Stomach (tissue), 19 donors: ENCODE measurements at places on chromosomes 7 and 10. TPM values are rescaled to one million over a fixed set of nuclear protein-coding genes. Genes with fewer than 3 reads are reported as not detected.

TFR2 gene
- total RNA-seq, result 3.5 TPM

SFRP4 gene
- 0.29 TPM for total RNA-seq

DPYSL4 gene
- not detected for total RNA-seq

ARID5B gene
- 8.7 TPM for total RNA-seq

IQUB gene
- not detected for total RNA-seq

LOXL4 gene
- total RNA-seq, result 2.0 TPM

CCDC172 gene
- not detected for total RNA-seq

FGFBP3 gene
- total RNA-seq, result 1.5 TPM

MET gene
- 14.5 TPM for total RNA-seq

WNT8B gene
- not detected for total RNA-seq

CHRM2 gene
- 36.0 TPM for total RNA-seq

SDK1 gene
- total RNA-seq, result 7.4 TPM

GPC2 gene
- 0.92 TPM for total RNA-seq

- no peak for DNase-seq
Measured at GRCh38 chr10:6695519-6695918, 115.4 kb upstream of the PRKCQ start.

DNA sequence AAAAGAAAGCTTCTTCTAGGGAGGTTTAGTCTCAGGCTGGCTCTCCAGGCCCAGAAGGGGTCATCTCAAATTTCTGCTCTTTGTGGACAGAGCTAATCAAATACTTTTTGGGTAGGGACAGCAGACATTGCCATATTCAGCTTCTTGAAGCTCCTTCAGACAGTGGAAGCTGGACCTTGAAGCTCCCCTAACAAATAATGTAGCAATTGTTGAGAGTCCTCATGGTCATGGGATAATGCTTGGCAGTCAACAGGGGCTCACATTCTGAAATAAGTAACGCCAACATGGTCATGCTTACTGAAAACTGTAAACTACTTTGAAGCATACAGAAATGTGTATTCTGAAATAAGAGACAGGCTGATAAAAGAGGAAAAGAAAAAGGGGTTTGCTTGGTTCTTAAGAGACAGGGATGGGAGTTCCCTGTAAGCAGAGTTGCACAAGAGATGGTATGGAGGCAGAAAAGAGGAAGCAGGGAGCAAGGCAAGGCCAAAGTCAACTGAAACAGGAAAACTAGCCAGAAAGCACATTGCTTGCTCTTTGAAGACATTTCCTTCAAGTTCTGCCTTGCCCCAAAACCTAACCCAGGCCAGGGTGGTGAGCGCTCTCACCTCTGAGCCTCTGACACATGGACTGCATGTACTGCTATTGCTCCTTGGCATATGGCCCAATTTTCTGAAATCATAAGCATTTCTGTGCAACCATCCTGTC, 53.1 kb upstream of the KMT2E start:
- no peak for DNase-seq

DNA sequence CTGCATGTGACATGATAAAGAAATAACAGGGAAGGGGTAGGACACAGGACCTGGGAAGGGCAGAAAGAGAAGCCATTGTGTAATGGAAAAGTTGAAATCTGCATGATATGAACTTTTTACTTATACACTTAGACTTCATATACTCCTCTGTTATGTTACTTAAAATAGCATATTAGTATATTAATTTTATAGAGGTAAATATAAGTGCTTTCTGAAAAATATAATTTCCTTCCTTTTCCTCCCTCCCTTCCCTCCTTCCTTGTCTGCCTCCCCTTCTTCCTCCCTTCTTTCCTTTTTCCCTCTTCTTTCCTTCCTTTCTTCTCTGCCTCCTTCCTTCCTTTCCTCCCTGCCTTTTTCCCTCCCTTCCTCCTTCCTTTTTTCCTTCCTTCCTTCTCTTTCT, 363.7 kb downstream of the CALN1 start:
- no peak for DNase-seq

- no peak for DNase-seq
Measured at GRCh38 chr7:116224492-116225098, 14.3 kb downstream of the TES start.

DNA sequence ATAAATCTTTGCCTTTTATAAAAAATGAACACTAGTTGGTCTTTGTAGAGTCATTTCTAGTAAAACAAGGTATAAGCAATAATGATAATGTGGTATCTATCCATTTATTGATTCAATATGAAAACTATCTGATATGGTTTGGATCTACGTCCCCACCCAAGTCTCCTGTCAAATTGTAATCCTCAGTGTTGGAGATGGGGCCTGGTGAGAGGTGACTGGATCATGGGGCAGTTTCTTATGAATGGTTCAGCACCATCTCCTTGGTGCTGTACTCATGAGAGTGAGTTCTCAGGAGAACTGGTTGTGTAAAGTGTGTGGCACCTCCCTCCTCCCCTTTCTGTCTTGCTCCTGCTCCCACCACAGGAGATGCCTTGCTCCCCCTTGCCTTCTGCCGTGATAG, 288.8 kb downstream of the CACNA2D1 start:
- no peak for DNase-seq

DNA sequence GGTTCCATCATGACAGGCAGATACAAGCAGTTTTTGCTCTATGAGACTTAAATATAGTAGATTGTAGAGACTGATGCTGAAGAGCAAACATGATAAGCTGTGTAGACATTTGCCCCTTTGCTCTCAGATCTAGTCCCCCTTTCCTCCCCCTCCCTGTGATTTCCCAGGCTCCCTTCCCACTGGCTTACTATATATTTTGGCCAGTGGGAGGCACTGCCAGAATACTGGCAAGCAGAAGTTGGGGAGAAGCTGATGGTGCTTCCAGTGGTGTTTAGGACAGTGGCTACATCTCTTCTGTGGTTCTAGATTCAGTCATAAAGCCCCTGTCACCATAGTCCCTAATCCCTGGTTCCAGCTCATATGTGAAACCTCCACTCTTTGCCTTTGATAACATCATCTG, 156.1 kb upstream of the STEAP4 start:
- DNase-seq, result no peak

DNA sequence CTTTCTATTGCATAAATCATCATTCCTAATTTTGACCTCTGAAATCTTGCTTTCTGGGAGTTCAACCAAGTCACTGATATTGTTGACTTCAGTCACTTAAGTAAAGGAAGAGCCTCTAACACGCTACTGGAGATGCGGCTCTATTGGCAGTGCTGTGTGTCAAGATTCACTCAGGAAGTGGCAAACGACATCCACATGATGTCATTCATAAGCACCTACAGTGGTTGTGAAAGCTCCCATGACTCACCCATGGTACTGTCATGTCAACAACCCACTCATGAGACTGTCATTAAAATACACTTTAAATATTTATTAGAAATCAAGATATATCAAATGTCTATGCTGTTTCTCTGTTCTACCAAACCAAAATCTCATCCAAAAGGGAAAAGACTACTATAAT, 52.5 kb upstream of the LHFPL3 start:
- DNase-seq, result no peak

DNA sequence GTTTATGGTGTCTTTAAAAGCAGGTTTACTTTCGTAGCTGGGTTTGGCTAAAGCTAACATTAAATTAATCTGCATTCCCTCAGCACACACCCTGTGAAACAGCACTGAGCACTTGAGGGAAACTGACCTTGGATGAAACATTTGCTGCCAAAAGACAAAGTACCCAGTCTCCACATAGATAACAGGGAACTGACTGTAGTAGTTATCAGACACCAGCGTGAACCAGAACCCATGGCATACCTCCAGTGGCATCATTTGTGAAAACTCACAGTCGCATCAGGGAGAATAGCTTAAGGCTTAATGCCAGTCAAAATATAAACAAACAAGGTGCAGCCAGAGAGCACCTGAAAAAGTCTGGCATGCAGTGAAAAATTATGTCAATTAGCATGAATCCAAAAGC, 357.8 kb upstream of the C7orf33 start:
- DNase-seq, result no peak

GRCh38 chr10:100966887-100967286, 2.4 kb upstream of the SEMA4G start:
- DNase-seq, result no peak

DNA sequence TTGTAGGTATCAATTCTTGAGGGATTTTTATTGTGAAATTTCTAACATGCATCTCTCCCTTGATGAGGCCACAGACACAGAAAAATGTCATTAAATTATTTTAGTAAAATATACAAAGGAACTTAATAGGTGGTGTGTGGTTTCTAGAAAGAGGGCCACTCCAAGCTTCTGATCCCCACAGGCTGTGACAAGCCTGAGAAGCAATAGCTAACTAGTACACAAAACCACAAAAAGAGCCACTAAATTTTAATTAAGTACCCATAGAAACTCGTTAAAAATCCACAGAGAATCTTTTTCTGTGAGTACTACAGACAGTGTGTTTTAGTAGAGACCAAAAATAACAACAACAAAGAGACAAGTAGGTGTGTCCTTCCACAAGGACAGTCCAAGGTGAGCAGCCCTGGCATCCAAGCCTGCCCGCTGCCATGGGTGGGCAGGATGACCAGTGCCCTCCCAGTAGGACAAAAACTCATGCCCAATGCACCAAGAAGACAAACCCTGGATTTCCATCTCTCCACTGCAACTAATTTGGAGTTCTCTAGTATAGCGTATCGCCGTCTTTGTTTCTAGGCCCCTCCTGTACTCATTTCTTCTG, 81.0 kb downstream of the RNF216 start:
- DNase-seq, result no peak

DNA sequence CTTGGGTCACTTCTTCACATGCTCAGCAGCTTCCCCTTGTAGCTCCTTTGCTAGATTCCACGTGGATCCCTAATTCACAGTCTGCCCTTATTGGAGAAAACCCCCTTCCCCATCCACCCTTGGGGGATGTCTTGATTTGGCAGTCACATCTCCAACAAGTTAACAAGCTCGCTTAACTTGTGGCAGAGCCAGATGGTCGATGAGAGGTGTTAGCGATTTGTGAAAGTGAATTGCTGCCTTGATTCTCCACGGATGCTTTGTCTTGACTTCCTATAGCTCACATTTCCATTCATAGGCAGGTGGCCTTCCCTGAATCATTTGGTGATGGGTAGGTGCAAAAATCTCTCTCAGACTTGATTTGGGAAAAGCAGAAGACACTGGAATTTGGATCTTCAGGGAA, 387.9 kb downstream of the TCERG1L start:
- no peak for DNase-seq

DNA sequence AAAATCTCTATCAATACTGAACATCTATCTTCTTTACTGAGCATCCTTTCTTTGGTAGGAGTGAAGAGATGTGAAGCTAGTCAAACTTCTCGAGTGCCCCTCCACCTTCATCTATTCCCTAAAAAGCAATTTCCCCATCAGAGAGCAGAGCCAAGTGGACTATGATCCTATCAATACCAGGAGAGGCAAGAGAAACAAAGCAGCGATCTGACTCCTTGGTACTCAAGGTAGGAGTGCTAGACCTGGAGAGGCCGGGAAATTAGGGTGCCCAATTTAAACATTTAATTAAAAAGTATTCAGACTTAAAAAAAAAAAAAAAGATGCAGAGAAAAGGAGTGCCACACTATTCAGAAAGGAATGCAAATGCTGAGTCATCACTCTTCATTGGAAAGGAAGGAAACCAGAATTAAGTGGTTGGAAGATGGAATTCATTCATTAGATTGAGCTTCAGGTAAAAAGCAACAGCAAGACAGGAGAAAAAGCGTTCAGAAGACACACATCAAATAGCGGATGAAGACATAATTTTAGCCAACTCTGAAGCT, 1.6 kb downstream of the TIAL1 start:
- peak; percentile 31 for DNase-seq

- no peak for DNase-seq
Measured at GRCh38 chr7:29488977-29489376, 74.7 kb upstream of the PRR15 start.

- DNase-seq, result no peak
Measured at GRCh38 chr10:55374917-55375316, 573.9 kb upstream of the PCDH15 start.

GRCh38 chr10:3827266-3827665, 42.3 kb upstream of the KLF6 start:
- no peak for DNase-seq

GRCh38 chr10:60704471-60704870, 73.8 kb upstream of the CDK1 start:
- DNase-seq, result peak; percentile 27

- no peak for DNase-seq
Measured at GRCh38 chr10:4498711-4499251, 327.2 kb upstream of the AKR1E2 start.

DNA sequence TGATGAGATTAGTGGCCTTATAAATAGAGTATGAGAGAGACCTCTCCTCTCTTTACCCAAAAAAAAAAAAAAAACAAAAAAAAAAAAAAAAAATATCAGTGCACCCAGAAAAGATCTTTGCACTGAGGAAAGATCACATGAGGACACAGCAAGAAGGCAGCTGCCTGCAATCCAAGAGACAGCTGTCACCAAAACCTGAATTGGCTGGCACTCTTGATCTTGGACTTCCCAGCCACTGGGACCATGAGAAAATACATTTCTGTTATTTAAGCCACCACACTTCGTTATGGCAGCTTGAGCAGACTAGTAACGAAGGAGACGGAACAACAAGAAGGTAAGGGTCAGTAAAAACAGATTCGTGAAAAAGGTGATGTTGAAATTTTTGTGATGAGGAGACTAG, 47.0 kb downstream of the TMEM106B start:
- DNase-seq, result no peak

- no peak for DNase-seq
Measured at GRCh38 chr10:3873728-3874461, 88.9 kb upstream of the KLF6 start.

DNA sequence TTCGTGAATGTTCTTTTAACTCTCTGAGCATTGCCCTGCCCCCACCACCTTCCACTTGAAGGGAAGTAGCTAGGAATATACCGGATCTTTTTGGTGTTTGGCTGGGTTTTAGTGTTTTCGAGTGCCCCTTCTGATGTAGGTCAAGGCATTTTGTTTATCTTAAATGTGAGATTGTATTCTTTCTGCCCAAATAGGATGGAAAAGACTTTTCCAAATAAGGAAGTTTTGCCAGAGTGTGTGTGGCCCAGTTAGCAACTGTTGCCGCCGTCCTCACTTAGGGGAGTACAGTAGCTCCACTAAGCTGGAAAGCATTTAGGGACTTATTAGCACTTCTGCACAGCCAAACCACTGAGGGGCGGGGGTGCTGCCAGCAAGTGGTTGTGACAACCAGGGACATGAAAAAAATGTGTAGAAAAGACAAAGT, 29.8 kb upstream of the VCL start:
- peak; percentile 51 for DNase-seq

GRCh38 chr7:140230861-140231770, 54.3 kb upstream of the KDM7A start:
- DNase-seq, result peak; percentile 62

GRCh38 chr7:134602881-134603451, 43.7 kb upstream of the BPGM start:
- DNase-seq, result peak; percentile 46

GRCh38 chr7:80078159-80078731, 56.4 kb upstream of the GNAI1 start:
- DNase-seq, result no peak

GRCh38 chr7:73742338-73742752, 3.7 kb upstream of the ABHD11 start:
- DNase-seq, result no peak
